Nucleus accumbens (tissue), 56 donors: ENCODE measurements at places on chromosomes 1 and 21.

- DNase-seq, result no peak
Observed at GRCh38 chr21:34986561-34987500, 62.3 kb downstream of the RUNX1 start.

DNA sequence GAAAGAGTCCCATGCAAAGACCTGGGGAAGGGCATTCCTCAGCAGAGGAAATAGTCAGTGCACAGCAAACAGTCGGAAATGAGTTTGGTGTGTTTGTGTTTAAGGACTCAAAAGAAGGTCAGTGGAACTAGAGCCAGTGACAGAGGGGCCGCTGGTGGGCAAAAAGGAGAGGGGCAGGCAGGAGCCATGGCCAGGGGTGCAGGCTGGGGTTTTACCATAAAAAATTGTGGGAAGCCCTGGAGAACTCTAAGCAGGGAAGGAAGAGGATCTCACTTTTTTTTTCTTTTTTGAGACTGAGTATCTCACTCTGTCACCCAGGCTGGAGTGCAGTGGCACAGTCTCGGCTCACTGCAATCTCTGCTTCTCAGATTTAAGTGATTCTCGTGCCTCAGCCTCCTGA is 33.7 kb upstream of the TARDBP start:
- no peak for DNase-seq

DNA sequence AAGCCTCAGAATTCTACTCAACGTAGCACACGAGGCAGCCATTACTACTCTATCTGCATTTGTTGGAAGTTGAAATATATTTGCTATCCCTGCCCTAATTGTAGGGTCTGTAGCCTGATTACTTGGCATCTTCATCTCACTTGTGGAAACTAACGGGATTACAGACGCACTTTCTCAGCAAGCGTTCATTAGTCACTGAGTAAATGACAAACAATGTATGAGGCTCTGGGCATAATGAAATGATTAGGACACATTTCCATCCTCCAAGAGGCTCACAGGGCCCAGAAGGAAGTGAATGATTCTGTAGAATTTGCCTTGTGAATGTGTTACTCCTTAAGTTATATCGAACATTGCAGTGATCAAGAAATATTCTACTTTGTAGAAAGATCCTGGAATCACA is 78.1 kb downstream of the KIF26B start:
- DNase-seq, result no peak

DNA sequence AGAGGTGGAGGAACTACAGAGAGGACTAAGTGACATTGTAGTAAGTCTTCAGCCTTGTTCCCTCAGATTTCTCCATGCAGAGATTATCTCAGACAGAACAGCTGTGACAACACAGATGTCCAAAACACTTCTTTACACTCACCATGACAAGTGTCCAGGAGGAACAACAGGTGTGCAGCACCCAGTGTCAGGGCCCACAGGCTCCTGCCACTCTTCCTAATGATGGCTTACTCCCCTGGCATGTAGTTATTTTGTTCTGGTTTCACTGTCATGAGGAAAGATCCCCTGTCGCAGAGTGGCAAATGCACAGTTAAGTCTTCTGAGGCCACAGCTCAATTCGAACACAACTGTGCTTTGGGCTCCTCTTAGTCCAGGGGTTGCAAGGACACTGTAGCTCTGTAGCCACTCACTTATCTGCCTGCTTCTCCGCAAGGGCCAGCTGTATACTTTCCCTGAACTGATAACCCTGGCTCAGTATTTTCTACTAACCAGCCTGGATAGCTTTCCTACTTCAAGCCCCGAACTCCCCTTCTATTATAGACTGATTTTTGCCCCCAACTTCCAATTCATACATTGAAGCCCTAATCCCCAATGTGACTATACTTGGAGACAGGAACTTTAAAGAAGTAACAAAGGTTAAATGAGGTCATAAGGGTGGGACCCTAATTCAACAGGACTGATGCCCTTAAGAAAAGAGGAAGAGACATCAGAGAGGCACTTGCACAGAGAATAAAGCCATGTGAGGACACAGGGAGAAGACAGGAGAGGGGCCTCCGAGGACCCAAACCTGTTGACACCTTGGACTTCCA is 11.1 kb downstream of the PDZK1 start:
- no peak for DNase-seq

DNA sequence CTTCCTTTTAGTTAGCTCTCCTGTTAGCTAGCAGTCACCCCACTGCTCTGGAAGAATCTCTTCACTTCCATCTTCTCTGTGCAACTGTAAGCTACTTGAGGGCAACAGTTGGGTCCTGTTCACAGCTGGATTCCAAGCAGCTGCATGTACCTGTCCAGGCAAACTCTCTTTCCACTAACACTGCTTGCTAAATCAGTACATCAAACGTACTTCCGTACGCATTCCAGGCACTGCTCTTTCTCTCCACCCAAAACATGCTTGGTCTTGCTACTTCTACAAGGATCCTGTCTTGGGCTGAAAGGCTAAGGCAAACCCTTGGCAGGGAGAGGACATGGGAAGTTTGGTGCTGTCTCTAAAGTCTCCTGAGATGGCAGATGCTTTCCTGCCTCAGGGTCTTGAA is 139.2 kb upstream of the CACNA1E start:
- DNase-seq, result no peak

GRCh38 chr1:200306944-200307754 is 102.7 kb downstream of the ZNF281 start:
- DNase-seq, result no peak

DNA sequence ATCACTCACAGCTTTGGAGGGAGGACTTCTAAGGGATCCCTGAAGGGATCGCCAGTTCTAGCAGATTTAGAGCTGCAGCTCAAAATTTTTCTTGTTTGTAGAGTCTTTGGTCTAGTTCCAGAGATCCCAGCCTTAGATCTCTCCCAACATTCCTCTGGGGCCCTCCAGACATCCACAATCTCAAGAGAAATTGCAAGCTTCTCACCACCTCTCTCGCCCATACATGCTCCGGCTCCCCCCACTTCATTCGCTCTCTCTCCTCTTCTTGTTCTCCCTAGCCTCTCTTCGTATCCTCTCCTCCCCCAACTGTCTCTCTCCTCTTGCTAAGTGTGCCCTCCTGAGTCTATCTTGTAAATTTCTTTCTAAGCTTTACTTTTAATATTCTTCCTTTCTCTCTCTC is 15.1 kb upstream of the TUT4 start:
- DNase-seq, result no peak

- no peak for DNase-seq
Observed at GRCh38 chr1:153306303-153307220, 6.2 kb downstream of the PGLYRP3 start.

DNA sequence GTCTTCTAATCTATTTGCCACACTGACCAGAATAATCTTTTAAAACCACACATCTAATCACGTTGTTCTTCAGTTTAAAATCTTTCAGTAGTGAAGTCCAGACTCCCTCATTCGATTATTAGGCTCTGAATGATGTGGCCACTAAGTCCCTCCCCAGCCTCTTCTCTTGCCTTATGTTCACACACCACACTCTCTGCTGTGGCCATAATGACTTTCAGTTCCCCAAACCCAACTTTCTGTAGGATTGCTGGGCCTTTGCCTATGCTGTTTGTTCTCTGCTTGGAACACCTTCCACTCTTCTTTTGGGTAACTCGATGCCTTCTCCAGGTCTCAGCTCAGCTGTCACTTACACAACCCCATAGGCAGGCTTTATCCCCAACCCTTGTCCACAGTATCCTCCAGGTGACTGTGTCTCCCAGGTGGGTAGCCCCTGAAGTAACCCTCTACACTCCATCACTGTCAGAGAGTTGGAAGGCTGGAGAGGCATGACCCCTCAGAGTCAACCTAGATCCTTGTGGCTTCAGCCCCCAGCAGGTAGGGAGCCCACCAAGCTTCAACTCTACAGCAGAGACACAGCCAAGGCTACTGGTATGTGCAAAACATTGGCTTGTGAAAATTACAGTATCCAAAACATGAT is 8.4 kb upstream of the SLC37A1 start:
- DNase-seq, result no peak

- no peak for DNase-seq
Observed at GRCh38 chr1:212557739-212558692, 50.5 kb upstream of the ATF3 start.

DNA sequence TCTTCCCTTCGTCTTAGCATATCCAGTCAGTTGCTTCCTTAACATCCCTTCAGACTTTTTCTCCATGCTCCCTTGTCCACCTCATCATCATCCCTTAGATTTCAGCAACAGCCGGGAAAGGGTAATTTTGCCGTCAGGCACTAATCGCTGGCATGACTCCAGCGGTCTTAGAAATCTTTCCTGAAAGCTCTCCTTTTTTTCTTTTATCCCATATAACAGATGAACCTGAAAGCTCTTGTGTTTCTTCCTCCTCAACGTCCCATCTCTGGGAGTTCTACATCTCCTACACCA is 10.4 kb upstream of the BOLA1 start:
- peak; percentile 42 for DNase-seq

DNA sequence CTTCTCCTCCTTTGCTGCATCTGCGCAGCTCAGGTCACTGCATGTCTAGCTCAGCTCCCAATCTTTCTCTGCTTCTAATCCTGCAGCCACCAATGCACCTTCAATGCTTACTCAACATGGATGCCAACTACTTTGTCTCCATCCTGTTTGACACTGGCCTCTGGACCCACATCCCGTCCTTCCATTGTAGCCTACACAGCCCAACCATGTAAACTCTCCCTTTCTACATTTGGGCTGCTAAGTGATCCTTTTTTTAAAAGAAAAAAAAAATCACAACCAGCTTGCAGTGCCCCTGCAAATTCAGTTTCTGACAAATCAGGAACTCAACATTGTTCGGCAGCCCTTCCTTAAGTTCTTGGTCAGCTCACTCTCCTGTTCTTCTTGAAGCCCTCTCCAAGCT is 9.4 kb upstream of the CRABP2 start:
- no peak for DNase-seq

DNA sequence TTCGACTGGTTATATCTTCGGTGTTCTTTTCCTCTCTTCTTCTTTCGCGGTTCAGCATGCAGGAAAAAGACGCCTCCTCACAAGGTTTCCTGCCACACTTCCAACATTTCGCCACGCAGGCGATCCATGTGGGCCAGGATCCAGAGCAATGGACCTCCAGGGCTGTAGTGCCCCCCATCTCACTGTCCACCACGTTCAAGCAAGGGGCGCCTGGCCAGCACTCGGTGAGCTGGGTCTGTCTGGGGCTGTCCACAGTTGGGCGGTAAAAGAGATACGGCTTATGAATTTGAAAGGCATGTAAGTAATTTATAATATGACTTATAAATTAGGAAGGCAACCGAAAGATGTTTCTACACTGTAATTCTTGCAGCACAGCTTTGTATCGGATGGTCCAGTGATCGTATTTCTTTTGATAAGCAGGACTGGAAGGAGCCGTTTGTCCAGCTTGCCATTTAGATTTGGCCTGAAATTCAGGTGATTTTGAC is 334 bp downstream of the CTH start:
- no peak for DNase-seq

- no peak for DNase-seq
Observed at GRCh38 chr1:167773516-167773915, 51.7 kb downstream of the MPZL1 start.

DNA sequence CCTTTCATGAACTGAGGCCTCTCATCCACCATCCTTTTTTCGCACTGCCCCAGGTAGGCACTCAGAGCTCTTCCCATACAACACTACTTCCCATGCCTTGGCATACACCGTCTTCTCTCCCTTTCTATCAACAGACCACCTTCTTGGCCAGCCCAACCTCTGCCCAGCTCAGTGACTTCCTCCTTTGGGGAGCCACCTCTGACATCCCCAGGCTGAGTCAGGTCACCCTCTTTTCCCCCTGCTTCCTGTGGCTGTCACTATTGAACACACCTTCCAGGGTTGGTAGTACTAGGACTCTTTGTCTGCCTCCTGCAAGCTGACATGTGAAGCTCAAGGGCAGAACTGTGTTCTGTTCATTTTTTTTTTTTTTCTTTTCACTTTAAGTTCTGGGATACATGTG is 283.2 kb downstream of the SETD4 start:
- DNase-seq, result no peak

DNA sequence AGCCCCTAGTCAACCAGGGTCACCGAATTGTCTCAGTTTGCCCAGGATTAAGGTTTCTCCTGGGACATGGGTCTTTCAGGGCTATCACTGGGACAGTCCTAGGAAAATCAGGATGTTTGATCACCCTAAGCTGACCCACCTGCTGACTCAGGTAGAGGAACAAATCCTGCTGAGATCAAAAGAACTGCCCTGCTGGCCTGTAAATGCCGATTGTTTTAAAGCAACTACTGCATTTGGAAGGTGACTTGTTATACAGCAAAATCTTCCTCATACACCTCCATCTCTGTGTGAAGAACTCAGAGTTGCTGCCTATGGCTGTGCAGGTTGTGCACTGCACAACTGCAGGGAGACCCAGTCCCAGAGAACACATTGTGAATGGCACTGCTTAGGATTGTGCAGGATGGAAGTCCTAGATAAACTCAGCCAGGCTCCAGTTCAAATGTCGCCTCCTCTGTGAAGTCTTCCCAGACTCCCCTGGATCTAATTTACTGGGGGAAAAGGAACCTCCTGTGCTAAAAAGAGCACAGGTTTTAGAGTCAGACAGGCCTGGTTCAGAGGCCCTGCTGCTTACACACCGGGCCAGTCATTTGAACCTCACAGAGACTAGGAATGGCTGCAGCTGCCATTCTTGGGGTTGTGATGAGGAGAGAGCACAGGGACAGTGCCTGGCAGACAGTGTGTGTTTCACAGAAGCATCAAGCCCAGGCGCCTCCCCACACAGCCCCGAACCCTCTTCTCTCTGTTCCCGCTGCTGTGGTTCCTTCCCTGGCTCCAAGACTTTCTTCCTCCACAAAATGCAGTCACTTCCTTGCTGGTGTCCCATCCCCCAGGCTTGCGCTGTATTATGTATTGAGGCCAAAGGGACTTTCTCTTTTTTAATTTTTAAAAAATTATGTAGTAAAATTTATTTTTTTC is 23.2 kb upstream of the LRP8 start:
- DNase-seq, result no peak

DNA sequence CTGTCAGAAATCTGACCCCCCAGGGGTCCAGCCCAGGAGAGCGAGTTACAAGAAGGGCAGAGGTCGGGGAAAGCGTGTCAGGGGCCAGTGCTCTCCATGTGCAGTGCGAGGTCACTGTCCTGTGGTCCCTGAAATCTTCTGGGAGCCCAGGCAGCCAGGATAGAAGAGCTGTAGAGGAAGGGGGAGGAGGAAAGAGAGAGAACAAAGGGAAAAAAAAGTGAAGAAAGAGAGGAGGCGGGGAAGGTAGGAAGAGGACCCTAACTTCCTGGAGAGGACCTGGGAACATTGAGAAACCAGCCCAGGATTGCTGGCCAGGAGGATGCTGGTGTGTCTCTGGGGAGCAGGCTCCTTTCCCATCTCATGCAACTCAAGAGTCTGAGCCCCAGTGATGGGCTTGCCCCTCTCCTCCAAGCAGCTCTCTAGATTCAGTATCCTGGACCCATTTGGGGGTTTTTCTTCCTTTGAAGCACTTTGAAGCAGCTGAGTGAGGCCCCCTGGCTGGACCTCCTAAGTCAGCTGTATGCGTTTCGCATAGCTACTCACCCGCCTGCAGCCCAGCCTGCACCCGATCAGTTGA is 6.8 kb upstream of the INAVA start:
- no peak for DNase-seq

- no peak for DNase-seq
Observed at GRCh38 chr1:4984841-4985240, 330.4 kb downstream of the AJAP1 start.

- no peak for DNase-seq
Observed at GRCh38 chr1:101567582-101568189, 330.9 kb downstream of the S1PR1 start.
